H54 (cell line): ENCODE measurements at places on chromosomes 6 and 20.

DNA sequence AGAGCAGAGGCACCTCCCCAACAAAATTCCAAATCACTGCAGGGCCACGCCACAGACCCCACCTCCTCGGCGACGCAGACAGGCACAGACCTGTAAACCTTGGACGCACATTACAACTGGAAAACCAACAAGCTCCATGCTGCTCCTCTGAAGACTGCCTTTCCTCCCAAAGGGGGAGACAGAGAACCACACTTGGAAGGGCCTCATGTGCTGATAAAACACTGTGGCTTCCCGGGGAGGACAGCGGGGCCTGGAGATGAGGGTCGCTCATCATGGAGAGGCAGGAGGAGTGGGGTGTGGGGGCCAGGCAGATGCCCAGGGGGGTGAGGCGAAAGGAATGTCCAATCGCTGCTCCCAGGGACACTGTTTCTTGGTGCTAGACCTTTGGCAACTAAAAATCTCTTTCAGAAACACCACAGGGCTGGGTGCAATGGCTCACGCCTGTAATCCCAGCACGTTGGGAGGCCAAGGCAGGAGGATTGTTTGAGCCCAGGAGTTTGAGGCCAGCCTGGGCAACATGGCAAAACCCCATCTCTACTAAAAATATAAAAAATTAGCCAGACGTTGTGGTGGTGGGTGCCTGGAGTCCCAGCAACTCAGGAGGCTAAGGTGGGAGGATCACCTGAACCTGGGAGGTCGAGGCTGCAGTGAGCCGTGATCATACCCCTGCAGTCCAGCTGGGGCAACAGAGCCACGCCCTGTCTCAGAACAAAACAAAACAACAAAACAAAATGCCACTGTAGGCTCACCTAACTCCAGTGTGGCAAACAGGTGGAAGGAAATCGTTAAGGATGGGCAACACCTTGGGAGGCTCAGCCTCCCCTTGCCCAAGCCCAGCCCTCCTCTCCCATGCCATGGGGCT, 53.8 kb downstream of the ABHD12 start:
- no peak for DNase-seq

DNA sequence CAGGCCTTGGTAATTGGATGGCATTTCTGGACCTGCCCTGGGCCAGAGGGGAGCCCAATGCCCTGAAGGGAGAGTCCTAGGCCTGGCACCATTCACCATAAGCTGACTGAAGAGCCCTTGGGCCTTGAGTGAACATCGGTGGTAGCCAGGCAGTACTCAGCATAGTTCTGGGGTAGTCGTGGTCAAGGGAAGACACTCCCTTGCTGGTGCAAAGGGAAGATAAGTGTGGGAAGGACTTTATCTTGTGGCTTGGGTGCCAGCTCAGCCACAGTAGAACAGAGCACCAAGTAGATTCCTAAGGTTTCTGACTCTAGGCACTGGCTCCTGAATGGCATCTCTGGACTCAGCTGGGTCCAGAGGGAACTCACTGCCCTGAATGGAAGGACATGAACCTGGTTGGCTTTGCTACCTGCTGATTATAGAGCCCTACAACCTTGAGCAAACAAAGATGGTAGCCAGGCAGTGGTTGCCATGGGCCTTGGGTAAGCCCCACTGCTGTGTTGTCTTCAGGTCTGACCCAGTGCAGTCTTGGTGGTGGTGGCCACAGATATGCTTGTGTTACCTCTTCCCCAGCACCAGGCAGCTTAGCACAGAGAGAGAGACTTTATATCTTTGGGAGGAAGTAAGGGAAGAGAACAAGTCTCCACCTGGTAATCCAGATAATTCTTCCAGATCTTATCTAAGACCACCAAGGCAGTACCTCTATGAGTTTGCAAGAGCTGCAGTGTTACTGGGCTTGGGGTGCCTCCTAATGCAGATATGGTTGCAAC, 83.5 kb downstream of the PRDM13 start:
- DNase-seq: no peak

- DNase-seq: no peak
Measured at GRCh38 chr6:21740376-21741124, 147.0 kb downstream of the SOX4 start.

DNA sequence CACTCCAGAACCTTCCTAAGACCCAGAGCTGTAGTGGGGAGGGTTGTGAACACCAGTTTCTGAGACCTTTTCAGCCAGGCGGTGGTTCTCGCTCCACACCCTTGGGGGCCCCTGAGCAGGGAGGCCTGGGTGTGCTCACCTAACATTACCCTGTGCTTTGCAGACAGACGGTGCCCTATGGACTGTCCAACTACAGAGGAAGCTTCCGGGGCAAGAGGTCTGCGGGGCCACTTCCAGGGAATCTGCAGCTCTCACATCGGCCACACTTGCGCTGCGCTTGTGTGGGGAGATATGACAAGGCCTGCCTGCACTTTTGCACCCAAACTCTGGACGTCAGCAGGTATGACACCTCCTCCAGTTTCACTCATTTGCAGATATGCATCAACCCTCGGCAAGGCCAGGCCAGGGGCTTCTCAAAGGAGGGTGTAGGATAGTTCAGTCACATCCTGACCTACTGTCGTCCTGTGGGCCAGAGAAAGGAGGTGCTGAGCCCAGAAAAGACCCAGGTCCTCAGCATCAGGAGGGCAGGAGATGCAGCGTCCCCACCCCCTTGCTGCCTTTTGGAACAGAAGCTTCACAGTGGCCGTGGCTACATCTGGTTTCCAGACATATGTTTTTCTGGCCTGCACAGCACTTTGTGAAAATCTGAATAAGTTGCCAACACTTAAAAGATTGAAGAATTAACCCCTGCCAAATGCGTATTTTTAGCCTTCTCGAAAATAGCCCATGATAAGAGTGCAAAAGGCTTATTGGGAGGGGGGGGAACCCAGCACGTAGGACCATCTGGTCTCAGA, 20.6 kb downstream of the EDN3 start:
- no peak for DNase-seq

- no peak for DNase-seq
Measured at GRCh38 chr6:39047434-39048327, 900 bp upstream of the GLP1R start.

DNA sequence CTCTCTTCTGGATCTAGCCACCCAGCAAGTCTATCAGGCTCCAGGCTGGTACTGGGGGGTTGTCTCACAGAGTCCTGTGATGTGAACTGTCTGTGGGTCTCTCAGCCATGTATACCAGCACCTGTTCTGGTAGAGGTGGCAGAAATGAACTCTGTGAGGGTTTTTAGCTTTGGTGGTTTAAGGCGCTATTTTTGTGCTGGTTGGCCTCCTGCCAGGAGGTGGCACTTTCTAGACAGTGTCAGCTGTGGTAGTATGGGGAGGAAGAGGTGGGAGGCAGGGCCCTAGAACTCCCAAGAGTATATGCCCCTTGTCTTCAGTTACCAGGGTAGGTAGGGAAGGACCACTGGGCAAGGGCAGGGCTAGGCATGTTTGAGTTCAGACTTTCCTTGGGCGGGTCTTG, 75.8 kb downstream of the SNAP91 start:
- no peak for DNase-seq

- DNase-seq: peak; percentile 50
Measured at GRCh38 chr6:165615636-165616035, 47.4 kb downstream of the PDE10A start.

DNA sequence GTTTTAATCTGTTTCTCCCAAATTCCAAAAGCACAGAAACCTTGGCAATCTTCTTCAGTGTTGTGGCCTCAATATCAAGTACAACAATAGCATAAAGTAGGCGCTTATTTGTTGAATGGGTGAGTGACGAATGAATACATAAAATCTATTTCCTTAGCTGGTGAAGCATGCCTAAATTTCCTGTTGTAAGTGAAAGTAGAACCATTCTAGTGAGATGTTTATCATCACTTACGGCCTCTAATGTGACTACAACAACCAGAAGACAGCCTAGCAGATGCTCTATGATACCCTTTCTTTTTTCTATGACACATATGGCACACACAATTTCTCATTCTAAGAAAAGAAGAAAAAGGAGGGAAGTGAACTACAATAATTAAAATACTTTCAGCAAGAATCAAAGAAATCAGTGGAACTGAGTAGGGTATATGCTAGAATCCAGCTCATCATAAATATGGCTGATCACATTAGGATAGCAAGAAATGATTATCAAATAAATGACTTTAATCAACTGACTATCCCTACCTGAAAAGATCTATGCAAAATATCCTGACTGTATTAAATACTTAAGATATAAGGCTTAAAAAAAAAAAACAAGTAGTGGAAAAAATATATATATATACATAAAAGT, 67.4 kb downstream of the BTBD9 start:
- DNase-seq: no peak

GRCh38 chr20:49669601-49670189, 44.0 kb downstream of the B4GALT5 start:
- DNase-seq: no peak
